Activated T-cell treated with anti-CD3 and anti-CD28 coated beads, Interleukin-2, amount 50 U/mL, for 48 hours (primary cell): ENCODE measurements at places on chromosomes 4 and X.
A peak's percentile ranks its signal among the peaks of the same experiment; 100 is the strongest.

DNA sequence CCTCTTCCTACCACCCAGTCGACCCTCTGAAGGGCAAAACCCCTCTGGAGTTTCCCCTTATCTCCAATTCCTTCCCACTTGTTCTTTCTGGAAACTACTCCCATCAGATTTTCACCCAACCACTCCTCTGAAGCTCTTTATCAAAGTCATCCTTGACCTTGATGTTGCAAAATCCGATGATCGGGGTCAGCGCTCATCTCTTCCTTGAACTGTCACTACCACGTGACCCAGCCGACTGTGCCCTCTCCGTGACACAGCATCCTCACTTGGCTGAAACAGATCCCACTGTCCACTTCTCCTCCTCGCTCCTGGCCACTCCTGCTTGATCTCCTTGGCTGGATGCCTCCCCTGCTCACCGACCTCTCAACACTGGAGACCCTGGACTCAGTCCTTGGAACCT is 1.1 kb downstream of the CFAP99 start:
- no peak for DNase-seq

DNA sequence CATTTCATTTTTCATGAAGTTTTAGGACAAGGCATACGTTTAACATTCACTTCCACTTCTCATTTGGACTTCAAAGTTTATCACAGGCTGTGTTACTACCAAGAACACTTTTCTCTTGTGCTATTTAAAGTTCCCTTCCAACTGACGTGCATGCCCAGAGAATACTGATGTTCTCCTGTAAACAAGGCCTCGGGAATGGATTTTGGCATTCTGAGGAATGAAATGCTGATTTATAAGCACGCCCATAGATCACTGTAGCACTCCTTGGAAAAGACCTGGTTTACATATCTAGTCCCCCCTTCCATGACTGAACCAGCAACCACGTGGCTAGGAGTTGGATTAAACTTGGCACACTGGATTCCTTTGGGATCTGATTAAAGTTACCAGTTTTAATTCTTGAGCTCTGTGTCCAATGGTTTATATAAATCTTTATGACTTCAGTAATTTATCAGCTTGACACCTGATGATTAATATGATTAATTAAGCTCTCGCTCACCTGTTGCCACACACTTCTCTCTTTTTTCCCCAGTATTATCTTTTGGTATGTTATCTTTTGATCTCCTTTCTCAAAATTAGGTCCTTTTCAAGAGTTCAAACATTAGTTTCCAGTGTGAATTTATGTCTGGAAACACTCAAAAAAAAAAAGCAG is 122.4 kb upstream of the HAND2 start:
- no peak for DNase-seq

GRCh38 chr4:86117705-86118302 is 242.0 kb downstream of the MAPK10 start:
- DNase-seq: no peak

GRCh38 chr4:105146276-105147015 is at the start of gene TET2:
Gene TET2 (plus strand): TSS chr4:105146876. CDS start chr4:105233943, 87,067 bp downstream.
- DNase-seq: peak; percentile 87

DNA sequence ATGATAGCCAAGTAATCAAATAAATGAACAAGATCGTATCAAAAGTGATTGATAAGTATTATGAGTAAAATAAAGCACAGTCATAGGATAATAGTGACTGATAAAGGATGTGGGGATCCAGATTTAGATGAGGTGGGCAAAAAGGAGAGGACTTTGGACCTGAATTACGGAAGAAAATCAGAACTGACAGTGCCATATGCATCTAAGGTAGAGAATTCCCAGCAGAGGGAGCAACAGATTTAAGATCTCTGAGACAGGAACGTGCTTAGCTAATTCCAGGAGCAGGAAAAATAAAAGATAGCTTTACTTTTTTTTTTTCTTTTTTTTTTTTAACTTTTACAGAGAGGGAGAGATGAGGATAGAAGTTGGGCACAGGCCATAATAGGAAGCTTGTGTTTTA is 189.9 kb downstream of the NWD2 start:
- DNase-seq: no peak

DNA sequence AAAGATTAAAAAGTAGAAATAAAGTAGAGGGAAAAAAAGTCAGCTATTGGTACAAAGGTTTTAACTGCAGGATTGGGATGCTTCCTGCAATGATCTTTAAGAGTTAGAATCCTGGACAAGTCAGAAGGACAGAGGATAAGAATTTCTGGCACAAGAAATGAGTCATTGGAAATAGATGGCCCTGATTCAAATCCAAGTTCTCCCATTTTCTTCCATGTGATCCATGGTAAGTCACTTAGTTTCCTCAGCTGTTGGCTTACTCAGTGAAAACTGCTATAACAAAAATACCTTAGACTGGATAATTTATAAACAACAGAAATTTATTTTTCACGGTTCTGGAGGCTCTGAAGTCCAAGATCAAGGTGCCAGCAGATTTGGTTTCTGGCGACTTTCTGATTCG is 13.3 kb upstream of the TBC1D19 start:
- DNase-seq: no peak

- DNase-seq: no peak
Measured at GRCh38 chr4:86098691-86099090, 261.2 kb downstream of the MAPK10 start.

GRCh38 chr4:17535906-17536305 is 20.9 kb downstream of the CLRN2 start:
- no peak for DNase-seq

DNA sequence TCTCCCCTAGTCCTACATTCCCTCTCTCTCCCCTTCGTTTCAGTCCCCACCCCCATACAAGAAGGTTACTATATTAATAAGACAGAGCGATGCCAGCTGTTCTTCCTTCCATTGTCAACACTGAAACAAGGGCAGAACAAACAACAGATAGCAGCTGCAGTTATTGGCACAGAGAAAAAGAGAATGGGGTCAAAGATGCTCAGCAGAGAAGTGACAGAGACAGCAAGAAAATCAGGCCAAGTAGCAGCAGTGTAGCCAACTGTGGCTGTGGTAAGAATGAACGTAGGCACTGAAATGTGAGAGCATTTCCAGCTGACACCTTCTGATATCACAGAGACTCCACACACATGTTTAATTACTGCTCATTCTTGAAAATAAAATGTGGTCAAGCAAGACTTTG is 641.8 kb downstream of the FSTL5 start:
- no peak for DNase-seq

DNA sequence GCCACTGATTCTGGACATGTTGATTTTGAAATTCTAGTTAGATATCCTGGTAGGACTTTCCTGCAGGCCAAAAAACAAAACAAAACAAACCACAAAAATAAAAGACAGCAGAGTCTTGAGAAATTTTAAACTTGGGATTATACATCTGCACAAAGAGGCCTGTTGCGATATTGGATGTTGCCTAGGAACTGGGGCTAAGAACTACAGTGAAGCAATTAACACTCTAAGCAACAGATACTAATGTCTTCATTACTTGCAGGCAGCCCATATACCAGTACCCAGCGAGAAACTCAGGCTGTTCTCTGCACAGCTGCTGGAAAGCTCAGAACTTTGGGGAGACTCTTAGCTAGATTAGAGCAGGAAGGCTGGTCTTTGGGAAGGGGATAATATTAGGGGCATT is 69.1 kb upstream of the SCOC start:
- DNase-seq: no peak

GRCh38 chr4:58679886-58680285 is 1569.7 kb upstream of the IGFBP7 start:
- no peak for DNase-seq

GRCh38 chr4:95998311-95998710 is 158.4 kb downstream of the PDHA2 start:
- DNase-seq: no peak

GRCh38 chrX:84188320-84188834 is 378 bp upstream of the RPS6KA6 start:
- DNase-seq: peak; percentile 24

GRCh38 chr4:139077567-139078355 is 62.2 kb downstream of the NOCT start:
- DNase-seq: no peak

DNA sequence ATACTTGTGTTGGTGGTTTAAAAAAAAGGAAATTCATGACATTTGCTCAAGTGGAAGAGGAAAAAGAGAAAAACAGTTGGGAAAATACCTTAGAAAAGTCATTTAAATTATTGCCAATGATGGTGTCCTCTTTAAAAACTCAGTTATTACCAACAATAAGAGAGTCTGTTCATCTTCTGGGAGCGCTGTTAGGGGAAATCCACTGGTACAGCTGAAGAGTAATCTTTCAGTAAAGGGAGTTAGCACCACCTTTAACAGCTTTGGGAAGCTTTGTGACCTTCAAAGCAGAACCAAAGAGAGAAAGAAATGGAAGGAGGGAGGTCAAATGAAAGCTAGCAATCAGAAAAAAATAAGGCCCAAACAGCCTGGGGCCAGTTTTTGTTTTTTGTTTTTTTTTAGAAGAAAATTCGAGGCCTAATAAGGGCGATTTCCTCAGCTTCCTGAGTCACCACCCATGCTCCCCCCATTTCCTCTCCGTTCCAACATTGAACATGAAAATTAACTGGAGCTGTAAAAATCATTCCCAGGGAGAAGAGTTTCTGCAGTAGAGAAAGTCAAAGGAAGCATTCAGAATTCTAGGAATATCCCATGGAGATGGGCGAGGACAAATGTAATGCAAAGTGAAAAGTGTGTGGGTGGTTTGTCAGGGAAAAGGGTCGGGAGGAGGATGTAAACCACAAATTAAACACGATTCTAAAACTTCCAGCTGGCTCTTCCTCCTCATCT is 115.1 kb downstream of the SH3KBP1 start:
- DNase-seq: no peak

- DNase-seq: no peak
Measured at GRCh38 chr4:187415231-187415630, 580.3 kb upstream of the ZFP42 start.

DNA sequence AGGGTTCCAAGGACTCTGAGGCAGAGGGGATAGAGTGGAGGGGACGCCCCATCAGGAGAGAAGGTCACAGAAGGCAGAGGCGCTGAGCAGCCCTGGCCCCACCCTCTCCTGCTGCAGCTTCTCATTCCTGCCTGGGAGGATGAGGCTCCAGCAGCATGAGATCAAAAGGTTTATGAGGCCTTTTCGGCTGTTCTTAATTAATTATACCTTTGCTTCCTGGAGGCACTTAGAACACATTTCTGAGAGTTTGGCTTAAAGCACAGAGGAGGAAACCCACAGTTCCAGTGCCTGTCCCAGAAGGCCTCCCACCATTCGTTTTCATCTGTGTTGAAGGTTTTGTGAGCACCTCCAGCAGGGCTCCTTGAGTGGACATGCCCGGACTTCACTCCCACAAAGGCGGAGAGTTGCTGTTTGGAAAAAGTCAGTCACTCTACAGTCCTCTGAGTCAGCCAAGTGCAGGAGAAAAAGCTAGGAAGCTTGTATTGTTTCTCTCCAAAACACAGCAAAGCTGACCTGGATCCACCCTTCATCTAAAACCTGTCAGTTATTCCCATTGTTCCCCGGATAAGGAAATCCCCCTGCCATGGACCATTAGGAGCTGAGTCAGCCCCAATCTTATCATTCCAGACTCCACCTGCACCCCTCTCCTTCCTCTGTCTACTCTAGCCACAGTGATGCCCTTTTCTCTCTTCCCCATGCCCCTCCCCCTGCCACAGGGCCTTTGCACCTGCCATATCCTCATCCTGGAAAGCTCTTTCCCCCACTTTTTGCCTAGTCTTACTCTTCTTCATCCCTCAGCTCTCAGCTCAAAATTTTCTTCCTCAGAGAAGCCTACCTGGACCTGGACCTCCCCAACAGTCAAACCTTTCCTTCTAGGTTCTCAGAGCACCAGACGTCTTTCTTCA is 276.8 kb downstream of the FBXW7 start:
- no peak for DNase-seq

DNA sequence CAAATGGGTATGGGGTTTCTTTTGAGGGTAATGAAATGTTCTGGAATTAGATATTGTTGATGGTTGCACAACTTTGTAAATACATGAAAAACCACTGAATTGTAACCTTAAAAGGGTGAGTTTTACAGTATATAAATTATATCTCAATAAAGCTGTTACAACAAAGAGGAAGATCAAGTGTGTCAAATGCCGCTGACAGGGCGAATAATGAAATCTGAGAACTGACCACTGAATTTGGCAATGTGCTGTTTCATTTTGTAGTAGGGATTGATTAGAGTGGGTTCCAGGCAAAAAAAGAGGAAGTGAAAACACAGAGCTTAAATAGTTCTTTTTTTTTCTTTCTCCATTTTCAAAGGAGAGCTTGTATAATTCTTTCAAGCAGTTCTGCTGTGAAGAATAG is 161.1 kb upstream of the NAP1L5 start:
- no peak for DNase-seq

DNA sequence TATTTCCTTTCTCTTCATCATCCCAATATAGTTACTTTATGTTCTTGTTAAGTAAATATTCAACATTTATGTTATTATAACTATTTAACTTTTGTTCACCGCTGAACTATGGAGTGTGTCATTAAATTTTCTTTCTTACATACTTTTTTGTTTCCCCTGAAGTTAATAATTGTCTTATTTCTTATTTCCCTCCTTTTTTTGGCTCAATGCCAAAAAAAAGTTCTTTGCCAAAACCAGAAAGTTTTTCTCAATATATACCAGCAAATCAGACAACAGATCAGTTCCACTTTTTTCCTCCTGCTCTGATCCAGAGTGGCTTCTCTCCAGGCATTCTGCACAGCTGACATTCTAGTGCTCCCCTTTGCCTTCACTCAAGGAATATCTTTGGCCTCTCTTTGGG is 187.0 kb upstream of the PPARGC1A start:
- DNase-seq: no peak

DNA sequence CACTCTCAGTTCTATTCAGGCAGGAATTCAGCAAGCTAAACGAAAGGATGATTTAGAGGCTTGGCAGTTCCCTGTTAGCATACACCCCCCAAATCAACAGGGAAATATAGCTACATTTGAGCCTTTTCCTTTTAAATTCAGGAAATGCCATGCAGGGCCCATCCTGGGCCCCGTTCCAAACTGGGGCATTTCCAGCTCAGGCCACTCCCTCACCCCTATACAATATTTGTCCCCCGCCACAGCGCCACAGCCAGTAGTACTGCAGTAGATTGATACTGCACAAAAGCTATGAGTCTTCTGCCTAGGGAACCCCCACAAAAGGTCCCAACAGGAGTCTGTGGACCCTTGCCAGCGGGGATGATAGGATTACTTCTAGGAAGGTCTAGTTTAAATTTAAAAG is 102.0 kb upstream of the MAPK10 start:
- no peak for DNase-seq

- DNase-seq: no peak
Measured at GRCh38 chrX:148562846-148563245, 62.4 kb downstream of the AFF2 start.

DNA sequence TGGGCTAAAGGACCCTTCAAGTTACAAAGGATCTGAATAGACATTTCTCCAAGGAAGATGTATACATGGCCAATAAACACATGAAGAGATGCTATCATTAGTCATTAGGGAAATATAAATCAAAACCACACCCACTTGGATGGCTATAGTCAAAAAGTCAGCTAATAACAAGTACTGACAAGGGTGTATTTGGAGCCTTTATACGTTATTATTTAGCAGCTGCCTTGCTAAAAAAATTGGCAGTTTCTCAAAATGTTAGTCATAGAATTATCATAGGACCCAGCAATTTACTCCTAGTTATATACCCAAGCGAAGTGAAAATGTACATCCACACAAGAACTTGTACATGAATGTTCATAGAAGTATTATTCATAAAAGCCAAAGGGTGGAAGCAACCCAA is 112.7 kb upstream of the DUSP21 start:
- DNase-seq: no peak

- DNase-seq: no peak
Measured at GRCh38 chr4:184370711-184371389, 103.5 kb downstream of the IRF2 start.

GRCh38 chr4:119733431-119733830 is 104.8 kb upstream of the PDE5A start:
- DNase-seq: no peak

GRCh38 chrX:1134976-1135375 is 77.5 kb downstream of the CRLF2 start:
- no peak for DNase-seq
